ENCODE measurements at places on chromosomes 16 and 17. TPM values are rescaled to one million over a fixed set of nuclear protein-coding genes. Genes with fewer than 3 reads are reported as not detected.

KRT15 gene
- total RNA-seq: not detected

NPIPA3 gene
- 8.0 TPM for total RNA-seq

DNA sequence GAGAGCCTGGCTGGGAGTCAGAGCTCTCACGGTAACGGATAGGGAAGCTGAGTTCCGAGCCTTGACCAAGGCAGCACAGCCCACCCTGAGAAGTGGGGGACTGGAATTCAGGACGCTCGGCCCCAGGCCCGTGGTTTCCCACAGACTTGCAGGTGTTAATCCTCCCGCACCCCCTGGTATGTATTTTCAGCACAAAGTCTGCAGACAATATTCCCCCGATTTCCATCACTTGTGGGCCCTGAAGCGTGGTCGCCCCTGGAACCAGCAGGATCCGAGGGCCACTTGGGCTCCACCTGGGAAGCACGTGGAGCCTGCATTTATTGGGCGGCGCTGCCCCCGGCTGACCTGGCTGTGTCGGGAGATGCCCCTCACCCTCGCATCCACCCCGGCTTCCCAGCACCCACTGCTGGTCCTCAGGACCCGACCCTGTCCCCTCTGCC is 60.2 kb downstream of the WSB1 start:
- no peak for DNase-seq
- peak overlapping the region; percentile 38 for H3K27ac ChIP-seq
- H3K4me3 ChIP-seq: peak overlapping the region; percentile 27
- no peaks in the 10 kb centered on the region for H3K27me3 ChIP-seq
- no peaks in the 10 kb centered on the region for H3K36me3 ChIP-seq
- no peaks in the 10 kb centered on the region for H3K4me1 ChIP-seq

SEPTIN1 gene
- total RNA-seq: 2.8 TPM

DNA sequence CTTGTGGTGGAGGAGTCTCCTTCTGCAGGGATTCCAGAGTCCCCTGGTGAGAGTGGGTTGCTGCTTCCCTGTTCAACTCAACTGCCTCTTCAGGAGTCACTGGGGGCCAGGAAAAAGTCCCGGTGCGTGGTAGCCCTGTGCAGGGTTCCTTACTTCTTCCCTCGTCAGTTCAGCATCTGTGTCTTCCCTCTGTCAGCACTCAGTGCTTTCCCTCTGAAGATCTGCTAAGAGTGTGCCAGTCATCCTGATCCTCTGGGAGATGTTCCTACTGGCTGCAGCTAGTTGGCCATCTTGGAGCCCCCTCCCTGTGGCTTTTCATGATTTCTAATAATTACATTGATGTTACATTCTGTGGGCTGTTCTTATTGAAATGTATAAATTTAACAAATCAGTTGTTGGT is 36.5 kb downstream of the NF1 start:
- no peaks in the 10 kb centered on the region for H3K27me3 ChIP-seq
- no peaks in the 10 kb centered on the region for H3K4me1 ChIP-seq
- no peak overlapping the region for H3K27ac ChIP-seq
- H3K4me3 ChIP-seq: no peak overlapping the region
- no peaks in the 10 kb centered on the region for H3K36me3 ChIP-seq

GRCh38 chr17:65017207-65017774 is 39.2 kb downstream of the GNA13 start:
- H3K4me3 ChIP-seq: no peak overlapping the region
- no peak for DNase-seq
- H3K36me3 ChIP-seq: no peaks in the 10 kb centered on the region
- peaks cover 6% of the 10 kb centered on the region for H3K4me1 ChIP-seq
- no peaks in the 10 kb centered on the region for H3K27me3 ChIP-seq
- no peak overlapping the region for H3K27ac ChIP-seq

KRT25 gene
- total RNA-seq: not detected

CACNG3 gene
- total RNA-seq: not detected

ERI2 gene
- total RNA-seq: 6.7 TPM

- no peak overlapping the region for H3K27ac ChIP-seq
- H3K4me3 ChIP-seq: no peak overlapping the region
- DNase-seq: no peak
- no peaks in the 10 kb centered on the region for H3K4me1 ChIP-seq
Measured at GRCh38 chr17:40190197-40191021, 13.1 kb downstream of the RAPGEFL1 start.

DNA sequence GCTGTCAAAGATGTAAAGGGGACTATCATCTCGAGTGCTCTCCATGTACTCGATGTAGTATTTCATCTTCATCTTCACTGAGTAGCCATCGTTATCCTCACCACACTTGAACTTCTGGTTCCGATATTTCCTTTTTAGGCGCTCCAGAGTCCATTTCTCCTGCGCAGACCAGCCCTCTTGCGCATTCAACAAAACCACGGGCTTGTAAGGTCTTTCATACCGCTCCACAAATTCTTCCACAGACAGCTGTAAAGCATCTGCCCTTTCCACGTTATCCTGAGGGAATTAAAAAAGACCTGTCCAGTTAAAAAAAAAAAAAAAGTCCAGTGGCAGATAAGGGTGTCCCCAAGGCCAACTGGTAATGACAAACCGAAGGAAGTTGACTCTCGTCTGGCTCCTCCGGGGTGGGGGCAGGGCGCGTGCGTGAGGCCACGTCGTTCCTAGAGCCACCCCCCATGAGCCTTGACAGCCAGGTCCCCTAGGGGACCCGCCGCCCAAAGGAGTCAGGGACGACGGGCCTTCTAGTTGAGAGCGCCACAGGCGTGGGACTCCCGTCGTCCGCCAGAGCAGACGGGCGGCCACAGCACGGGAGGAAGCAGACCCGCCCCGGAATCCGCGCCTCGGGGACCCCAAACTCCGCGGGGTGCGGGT is 701 bp downstream of the JMJD6 start:
- no peaks in the 10 kb centered on the region for H3K27me3 ChIP-seq
- no peaks in the 10 kb centered on the region for H3K4me1 ChIP-seq
- DNase-seq: peak; percentile 89
- H3K27ac ChIP-seq: peak overlapping the region; percentile 93
- peak overlapping the region; percentile 87 for H3K4me3 ChIP-seq

GAS7 gene
- total RNA-seq: 136 TPM

- no peaks in the 10 kb centered on the region for H3K36me3 ChIP-seq
- peaks cover 3% of the 10 kb centered on the region for H3K27me3 ChIP-seq
- H3K4me1 ChIP-seq: no peaks in the 10 kb centered on the region
- no peak for DNase-seq
- no peak overlapping the region for H3K27ac ChIP-seq
Measured at GRCh38 chr17:71725811-71726210, 395.0 kb upstream of the SOX9 start.

ATAD5 gene
- 1.2 TPM for total RNA-seq

DNA sequence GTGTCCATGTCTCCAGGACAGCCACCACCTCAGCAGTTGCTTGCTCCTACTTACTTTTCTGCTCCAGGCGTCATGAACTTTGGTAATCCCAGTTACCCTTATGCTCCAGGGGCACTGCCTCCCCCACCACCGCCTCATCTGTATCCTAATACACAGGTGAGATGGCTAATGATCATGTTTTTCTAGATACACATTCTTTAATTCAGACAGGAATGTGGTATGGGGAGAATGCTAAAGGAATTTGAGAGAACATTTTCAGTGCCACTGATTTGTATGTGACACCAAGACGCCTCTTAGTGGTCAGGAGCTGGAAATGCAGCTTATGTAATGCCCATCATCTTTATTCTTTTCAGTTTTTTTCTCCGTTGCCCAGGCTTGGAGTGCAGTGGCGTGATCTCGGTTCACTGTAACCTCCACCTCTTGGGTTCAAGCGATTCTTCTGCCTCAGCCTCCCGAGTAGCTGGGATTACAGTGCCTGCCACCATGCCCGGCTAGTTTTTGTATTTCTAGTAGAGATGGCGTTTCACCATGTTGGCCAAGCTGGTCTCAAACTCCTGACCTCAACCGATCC is 8.9 kb upstream of the RAPGEFL1 start:
- H3K4me1 ChIP-seq: no peaks in the 10 kb centered on the region
- H3K27me3 ChIP-seq: no peaks in the 10 kb centered on the region
- H3K36me3 ChIP-seq: peaks cover 14% of the 10 kb centered on the region
- H3K27ac ChIP-seq: peak overlapping the region; percentile 71

Measured in aorta (tissue), 5 donors.